HCEC 1CT (cell line): ENCODE measurements at places on chromosomes 3 and 15.
A peak's percentile ranks its signal among the peaks of the same experiment; 100 is the strongest.

- no peak for DNase-seq
These were observed 7.6 kb downstream of the OR5K4 start for GRCh38 chr3:98361289-98361688.

DNA sequence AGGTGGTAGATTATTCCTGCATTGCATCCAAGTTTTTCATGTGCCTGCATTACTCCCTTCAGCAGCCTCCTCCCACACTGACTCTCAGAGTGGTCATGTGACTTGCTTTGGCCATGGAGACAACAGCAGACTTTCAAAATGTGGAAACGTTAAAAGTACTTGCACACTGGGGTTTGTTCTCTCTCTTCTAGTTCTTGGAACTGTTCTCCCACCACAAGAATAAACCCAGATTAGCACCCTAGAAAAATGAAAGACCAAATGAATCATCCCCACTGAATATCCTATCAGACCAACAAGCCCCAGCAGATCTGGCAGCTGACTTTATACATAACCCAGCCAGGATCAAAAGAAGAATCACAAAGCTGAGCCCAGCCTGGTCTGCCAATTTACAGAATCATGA, 398.5 kb downstream of the VPS13C start:
- DNase-seq: peak; percentile 1

- DNase-seq: peak; percentile 96
These were observed at the start of gene IQGAP1 for GRCh38 chr15:90387534-90388461. Gene IQGAP1 (plus strand): TSS chr15:90388242. CDS start chr15:90388342, 100 bp downstream.

- no peak for DNase-seq
These were observed 59.9 kb downstream of the CLSTN2 start for GRCh38 chr3:139994891-139995290.

DNA sequence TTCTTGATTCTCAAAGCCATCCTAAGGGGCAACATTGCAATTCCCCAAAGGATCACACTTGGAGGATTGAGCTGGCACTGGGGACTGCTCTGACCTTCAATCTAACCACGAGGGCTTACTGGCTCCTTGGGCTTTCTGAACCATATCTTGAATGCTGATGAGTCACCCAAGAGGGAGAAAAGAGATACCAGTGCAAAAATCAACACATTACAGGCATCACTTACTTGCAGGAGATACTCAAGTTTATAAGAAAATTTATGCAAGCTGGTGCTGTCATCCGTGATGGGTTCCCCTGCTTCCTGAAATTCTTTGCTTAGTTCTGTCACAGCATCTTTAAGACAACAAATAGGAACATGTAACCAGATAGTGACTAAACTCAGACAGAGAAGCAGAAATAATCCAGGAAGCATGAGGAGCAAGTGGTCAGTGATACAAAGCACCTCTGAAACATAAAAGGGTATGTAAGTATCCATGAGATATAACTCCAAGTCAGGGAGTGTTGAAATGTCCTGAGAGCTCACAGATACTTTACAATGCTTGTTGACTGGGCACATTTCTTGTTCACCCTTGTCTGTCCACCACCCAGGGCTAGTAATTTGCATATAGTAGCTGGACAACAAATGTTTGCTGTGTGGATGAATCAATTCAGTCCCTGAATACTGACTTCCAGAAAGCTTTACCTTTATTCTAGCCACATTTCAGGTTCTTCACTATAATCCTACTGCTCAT, 14.1 kb downstream of the FYCO1 start:
- peak; percentile 21 for DNase-seq

- no peak for DNase-seq
These were observed 119.0 kb downstream of the SUCNR1 start for GRCh38 chr3:151992326-151993041.
